ENCODE measurements at places on chromosomes 5 and 9.

- no peak for DNase-seq
These were observed 191.9 kb downstream of the ZSWIM6 start for GRCh38 chr5:61523997-61524396.

GRCh38 chr5:139642891-139643871, 5.0 kb upstream of the CXXC5 start:
- DNase-seq: no peak

DNA sequence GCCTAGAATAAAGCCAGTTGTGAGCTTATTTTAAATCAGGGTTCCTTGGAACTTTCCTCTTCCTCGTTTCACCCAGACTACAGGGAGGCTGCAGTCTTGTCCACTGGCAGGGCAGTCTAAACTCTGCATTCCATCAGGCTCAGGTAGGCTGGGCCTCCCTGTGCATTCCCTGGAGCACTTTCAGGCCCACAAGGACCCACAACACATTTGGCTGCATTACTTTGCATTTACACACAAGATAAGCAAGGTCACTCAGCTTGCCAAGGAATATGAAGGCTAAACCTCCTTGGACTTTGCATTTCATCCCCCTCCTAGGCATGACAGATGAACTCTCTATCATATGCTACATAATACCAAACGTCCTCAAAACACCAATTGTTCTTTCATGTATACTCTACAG, 104.2 kb downstream of the MARCHF3 start:
- no peak for DNase-seq

- no peak for DNase-seq
These were observed 247.1 kb upstream of the PRR16 start for GRCh38 chr5:120217001-120217400.

DNA sequence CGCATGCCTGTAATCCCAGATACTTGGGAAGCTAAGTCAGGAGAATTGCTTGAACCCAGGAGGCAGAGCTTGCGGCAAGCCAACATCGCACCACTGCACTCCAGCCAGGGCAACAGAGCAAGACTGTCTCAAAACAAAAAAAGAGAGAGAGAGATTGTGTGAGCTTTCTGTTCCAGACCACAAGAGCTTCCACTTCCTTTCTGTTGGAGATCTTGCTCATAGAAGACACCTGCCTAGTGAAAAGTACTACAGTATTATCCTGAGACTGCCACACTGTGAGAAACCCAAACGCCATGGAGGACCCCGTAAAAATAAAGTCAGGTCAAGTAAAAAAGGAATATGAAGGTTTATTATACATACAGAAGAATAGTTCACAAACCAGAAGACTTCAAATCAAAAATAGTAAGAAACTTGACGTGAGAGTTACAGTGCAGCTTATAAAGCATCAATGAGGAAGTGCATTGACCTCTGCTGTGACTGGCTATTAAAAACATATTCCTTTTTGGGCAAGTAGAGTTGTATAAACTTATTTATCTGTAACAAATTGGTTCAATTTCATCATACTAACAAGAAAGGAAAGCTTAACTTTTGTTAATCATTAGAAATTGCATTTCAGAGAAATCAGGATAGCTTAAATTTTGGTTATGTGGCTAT, 4.3 kb upstream of the EMB start:
- DNase-seq: no peak

DNA sequence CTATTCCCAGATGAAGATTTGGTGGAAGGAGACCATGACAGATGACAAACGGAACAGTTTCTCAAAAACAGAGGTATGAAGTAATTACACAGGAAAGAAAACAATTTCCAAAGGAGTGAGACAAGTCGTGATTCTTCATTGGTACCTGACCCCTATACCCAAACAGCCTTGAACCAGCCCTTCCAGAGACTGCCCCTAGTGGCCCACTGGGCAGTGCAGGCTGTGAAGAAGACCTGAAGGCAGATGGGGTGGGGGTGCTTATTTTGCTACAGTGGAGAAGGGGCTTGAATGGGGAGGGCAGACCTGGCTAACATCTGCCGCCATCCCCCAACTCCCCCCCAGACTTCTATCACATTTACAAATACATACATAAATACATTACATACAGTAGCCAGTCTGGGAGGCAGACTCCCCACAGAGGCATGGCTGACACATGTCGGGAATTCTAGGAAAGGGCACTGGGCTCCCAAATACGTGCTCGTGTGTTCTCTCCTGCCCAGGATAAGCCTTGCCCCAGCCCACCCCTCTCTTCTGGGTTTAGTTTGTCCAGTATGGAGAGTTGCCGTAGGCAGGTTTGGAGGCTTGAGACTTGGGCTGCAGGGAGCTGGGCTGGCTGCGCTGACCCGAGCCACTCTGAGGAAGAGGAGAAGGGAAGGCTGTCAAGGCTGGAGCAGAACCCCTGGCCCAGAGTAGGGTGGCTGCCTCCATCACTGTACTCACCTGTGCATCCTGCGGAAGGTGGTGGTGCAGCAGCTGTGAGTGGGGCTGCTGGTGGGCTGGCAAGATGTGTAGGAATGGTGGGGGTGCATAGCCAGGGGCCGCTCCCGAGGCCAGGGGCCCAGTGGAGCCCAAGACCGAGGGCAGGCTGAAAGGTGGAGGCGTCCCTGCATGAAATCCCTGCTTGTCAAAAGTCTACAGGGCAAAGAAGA, 105.3 kb downstream of the UBE2R2 start:
- no peak for DNase-seq

GRCh38 chr5:134100283-134101091, 14.0 kb upstream of the TCF7 start:
- DNase-seq: no peak

GRCh38 chr9:115691693-115692092, 461.9 kb upstream of the PAPPA start:
- no peak for DNase-seq

GRCh38 chr5:180187767-180188166, 21.2 kb downstream of the RASGEF1C start:
- DNase-seq: no peak

GRCh38 chr9:120659209-120659608, 55.1 kb downstream of the MEGF9 start:
- no peak for DNase-seq

GRCh38 chr5:94432499-94432898, 185.9 kb downstream of the KIAA0825 start:
- no peak for DNase-seq

GRCh38 chr9:79809931-79810330, 238.2 kb downstream of the TLE4 start:
- no peak for DNase-seq

DNA sequence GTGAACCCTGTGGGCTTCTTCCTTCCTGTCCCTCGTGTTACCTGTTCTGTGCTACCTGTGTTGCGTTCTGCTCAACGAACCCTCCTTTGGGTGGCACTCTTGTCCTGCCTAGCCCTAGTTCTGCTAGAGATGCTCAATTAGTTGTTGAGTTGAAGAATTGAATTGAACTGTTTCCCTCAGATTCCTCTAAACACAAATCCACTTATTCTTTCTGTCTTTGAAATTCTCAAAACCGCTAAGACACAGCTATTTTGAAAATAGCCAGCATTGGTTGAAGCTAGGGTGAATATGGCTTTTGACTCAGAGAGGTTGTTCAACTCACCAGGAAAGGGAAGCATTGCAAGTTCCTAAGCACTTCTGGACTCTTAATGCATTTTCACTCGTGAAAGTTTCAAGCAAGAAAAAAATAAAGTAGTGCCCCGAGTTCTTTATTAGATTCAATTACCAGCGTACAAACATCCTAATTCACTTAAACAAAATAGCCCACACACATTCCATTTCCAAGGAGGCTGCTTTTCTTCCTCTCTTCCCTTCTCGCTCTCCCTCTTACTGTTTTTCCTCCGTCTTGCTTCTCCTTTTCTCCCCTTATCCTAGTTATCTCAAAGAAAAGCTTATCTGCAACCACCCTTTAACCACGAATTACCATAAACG, 642 bp upstream of the ITGA1 start:
- no peak for DNase-seq

DNA sequence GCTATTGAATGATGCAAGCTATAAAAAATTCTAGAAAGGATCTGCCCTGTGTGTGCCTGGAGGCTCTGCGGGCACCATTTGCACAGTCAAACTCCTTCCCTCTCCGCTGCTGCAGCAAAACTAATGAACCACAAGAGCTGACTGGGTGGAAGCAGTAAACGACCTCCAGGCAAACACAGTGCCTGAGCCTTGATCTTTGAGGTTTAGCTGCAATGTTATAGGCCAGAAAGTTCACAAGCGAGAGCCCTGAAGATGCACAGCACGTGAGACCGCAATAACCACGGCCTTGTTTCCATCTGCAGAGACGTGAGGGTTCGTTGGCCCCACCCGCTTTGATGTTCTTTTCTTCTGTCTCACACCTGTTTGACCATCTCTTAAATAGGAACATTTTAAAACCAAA, 69.2 kb upstream of the S1PR3 start:
- DNase-seq: no peak

- DNase-seq: no peak
These were observed 559.5 kb upstream of the WWC1 start for GRCh38 chr5:167731951-167732350.

DNA sequence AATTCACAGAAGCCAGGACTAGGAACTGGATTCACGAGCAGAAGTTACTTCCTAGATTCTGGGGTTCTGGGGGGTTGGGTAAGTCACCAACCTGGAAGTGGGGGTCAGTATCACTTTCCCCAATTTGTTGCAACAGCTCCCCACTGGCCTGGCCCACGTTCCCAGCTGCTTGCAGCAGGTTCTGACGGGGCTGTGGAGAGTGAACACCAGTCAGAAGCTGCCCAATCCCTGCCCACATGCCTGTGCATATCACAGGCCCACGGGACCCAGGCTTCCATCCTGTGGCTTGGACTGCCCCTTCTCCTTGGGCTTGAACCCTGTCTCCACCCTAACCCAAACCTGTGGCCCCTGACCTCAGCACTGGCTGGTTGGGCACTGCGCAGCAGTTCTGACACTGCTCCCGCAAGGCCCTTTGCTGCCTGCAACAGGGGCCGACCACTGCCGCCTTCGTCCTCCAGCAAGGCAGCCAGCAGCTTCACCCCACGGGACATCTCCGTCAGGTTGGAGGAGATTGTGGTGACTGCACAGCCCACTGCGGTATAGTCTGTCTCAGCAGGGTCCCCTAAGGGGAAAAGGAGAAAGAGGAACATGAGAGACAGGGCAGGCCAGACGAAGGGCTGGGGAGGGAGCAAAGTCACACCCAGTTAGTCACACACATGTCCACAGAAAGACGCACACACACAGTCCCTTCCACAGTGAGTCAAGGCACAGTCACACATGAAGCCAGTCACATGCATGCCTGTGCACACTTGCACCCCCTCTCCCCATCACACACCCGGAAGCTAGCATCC, 13.1 kb downstream of the TLN1 start:
- DNase-seq: no peak

- no peak for DNase-seq
These were observed 41.5 kb downstream of the C5orf22 start for GRCh38 chr5:31573494-31574142.

- DNase-seq: no peak
These were observed 103.7 kb upstream of the TLX3 start for GRCh38 chr5:171205375-171205774.

DNA sequence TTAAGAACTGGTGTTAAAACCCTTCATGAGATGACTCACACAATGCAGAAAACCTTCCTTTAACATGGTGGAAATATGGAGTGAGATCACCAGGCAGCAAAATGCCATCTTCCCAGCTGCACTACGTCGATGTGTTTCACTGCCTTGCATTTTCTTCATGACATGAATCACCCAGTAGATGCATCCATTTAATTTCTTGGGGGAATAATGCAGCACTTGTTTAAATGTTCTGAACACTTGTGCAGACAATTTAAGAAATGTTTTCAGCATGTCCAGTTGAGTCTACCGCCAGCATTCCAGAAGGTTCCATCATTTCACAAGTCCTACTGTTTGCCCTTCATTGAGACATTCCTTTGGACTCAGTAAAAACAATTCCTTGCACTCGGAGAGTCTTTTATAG, 81.6 kb downstream of the ADAMTS16 start:
- no peak for DNase-seq

DNA sequence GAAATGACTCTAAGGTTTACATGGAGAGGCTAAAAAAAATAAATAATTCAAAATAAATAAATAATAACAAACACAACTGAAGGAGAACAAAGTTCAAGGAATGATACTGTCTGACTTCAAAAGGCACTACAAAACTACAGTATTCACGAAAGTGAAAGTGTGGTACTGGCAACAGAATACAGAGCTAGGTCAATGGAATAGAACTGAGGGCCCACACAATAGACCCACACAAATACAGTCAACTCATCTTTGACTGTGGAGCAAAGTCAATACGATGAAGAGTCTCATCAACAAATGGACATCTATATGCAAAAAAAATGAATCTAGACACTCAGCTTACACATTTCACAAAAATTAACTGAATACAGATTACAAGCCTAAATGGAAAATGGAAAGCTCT, 75.3 kb downstream of the FBXW11 start:
- no peak for DNase-seq

GRCh38 chr9:74498621-74499095, 1.5 kb downstream of the RORB start:
- DNase-seq: no peak

DNA sequence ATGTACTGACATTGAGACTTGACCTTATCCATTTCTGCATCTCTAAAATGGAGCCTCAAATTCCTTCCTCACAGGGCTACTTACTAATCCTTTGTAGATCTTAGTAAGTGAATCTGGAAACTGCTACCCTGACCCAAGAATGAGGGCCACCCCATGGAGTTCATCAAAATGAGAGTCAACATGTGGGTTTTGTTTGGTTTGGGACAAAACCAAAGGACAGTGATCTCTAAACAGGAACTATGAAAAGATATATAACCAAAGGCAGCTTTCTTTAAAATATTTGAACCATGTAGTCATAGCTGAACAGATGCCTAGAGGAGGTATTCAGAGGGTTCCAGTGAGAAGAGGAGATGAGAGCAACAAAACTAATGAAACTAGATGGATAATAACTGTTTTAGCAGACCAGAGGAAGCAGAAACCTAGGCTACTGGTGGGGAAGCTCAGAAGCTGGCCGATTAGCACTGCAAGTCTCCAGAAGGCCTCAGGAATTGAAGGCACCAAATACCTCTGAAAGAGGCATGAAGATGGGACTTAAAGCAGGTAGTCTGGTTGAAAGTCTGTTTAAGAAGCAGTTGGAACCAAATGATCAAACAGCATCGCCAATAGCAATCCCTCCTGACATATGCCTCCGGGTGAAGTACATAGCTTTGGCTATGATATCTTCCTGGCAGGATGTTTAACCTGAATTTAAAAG, 45.8 kb downstream of the THOC3 start:
- DNase-seq: no peak

GRCh38 chr5:133142782-133143181, 91.0 kb downstream of the HSPA4 start:
- no peak for DNase-seq

DNA sequence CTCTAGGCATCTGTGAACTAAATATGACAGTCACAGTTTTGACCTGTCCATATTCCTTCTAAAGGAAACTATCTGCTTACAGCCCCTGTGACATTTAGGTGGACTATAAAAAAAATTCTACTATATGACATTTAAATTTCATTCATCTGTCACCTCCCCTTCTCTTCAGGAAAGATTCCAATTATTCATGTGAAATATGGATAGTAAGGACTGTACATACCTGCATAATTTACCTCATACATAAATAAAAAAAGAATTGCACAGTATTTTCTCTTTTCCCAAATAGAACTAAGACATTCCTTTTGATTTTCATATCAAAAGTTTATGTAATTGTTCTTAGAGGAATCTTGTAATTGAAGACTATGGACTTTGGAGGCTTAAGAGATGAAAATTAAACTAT, 192.3 kb upstream of the GRIN3A start:
- DNase-seq: no peak

- no peak for DNase-seq
These were observed 23.0 kb upstream of the NR3C1 start for GRCh38 chr5:143426437-143426991.
